ENCODE measurements at places on chromosomes 5 and 9.

DNA sequence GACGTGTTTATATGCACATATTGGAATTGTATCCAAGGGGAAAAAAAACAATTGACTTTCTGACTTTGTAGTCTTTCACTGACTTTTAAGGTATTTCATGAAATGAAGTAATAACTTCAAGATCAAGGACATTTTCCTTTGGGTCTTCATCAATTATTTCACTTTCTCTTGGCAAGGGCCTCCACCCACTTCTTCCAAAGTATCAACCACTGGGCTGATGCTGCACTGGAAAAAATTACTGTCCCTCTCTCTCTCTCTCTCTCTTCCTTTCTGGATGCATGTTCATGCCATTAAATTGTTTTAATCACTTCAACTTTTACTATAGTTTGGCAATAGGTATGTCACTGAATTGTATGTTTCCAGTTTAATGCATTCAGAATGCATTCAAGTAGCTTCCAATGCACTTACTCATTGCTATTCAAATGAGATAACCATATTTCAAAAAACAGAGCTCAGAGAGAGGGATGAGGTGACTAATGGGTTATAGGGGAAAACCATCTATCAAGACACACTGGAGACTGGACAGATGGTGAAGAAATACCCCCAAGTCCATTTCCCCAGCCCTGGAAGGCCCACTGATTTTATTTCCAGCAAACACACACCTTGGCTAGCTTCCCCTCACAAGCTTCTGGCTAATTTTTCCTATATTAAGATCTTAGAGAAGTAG is 585.3 kb downstream of the EBF1 start:
- DNase-seq: no peak

DNA sequence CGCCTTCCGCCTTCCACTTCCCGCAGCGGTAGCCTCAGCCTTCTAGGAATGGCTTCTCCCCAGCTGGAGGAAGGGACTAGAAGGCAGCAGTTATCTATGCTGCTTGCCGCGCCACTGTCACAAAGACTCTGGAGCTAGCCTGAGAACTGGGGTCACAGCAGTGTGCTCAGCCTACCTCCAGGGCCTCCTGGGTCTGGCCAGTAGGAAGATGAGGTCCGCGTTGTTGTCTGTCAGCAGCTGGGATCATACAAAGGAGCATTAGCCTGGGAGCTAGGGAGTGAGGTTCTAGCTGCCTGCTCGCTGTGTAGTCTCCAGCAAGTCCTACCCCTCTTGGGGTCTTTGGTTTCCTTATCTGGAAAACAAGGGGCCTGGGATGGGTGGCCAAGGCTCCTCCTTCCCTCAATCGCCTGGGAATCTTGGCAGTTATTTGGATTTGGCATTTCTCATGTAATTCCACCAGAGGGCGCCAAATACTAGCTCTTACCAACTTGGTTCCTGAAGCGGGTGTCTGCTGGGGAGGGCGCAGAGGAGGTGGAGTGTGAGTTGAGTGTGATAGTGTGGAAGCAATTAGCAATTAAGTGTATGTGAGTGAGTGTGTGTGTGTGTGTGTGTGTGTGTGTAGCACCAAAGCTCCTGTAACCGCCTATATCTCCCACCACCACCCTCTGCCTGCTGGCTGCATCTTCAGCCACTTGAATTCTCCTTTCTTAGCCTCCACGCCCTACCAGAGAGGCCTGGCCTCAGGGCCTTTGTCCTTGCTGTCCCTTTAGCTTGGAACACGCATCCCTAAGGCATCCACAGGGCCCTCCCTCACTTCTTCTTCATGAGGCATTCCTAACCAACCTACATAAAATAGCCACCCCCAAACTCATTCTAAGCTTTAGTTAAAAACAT is 97.1 kb downstream of the ENTREP1 start:
- DNase-seq: peak; percentile 12

DNA sequence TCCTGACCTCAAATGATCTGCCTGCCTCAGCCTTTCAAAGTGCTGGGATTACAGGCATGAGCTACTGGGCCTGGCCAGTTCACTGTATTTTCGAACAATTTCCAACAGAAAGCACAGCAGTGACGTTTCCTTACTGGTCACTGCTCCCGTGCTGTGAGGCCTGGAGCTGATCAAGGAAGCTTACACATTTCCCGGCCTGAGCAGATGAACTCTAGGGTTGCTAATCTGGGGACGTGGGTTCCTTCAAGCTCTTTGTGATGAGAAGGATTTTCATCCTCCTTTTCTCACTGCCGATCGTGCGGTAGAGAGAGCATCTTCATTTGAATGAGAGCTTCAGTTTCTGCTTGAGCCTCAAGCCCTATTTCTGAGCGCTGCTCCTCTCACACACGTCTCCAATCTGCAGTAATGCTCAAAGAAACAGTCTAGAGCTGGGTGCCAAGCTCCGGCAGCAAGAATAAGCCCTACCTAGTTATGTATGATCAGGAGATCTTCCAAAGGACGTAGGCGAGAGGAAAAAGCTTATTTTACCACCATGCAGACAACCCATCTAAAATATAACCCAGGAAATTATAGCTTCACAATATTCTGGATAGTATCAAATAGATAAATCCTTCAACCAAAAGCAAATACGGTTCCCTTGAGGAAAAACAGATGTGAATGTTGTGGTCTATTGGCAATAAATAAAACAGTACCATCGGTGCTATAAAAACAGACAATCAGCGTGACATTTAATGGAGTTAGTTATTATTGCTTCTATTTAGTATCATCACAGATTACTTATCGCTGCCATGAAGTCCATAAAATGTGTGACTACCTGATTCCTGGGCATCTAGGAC is 7.3 kb upstream of the SPATA24 start:
- DNase-seq: no peak

- DNase-seq: no peak
These were observed 34.2 kb downstream of the ANP32B start for GRCh38 chr9:98017306-98017705.

GRCh38 chr5:133996683-133997252 is 8.0 kb downstream of the VDAC1 start:
- no peak for DNase-seq

DNA sequence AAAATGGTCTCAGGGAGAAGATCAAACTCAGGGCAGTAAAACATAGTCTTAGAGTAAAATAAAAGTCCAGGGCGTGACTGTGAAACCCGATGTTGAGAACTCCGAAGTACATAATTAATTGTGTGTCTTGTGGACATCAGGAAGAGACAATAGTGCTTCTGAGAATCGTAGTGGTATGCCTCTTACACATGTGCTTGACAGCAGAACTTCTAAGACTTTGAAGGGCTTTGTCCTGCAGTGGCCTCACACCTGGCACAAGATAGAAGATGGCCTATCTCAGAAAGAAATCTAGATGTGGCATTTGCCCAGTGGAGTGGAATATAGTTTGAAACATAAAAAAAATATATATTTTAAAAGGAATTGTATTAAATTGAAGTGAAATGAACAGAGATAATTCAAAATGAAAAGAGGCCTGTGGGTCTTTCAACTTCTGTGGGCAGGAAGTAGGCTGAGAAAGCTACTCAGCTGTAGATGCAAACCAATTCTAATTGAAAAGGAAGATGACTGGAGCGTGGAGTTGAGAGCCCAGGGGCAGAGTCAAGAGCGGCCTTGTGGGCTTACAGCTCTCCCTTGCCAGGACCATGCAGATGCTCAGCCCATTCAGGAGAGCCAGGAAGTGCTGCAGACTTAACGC is 468.4 kb downstream of the KDM4C start:
- DNase-seq: no peak

- no peak for DNase-seq
These were observed 449.5 kb upstream of the TRPC7 start for GRCh38 chr5:136814619-136815378.

- no peak for DNase-seq
These were observed 161.0 kb upstream of the CCDC152 start for GRCh38 chr5:42595597-42595996.

GRCh38 chr9:26746357-26747072 is 146.1 kb downstream of the CAAP1 start:
- no peak for DNase-seq

DNA sequence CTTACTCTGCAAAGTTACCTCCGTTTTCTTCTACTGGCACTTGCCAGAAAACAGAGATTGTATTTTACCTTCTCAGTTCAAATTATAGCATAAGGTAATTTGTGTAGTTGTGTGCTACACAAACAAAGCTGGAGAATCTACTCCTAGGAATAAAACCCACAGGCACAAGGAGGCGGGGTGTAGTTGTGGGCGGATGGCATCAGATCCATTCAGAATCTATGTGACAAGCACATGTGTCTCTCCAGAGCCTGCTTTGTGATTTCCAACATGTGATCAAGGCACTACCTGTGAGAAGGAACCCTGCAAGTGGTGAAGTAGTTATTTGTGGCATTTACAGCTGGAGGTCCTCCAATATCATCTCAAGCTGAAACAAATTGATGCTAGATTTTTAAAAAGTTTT is 39.0 kb downstream of the GAS1 start:
- no peak for DNase-seq

GRCh38 chr5:1468629-1469527 is 23.6 kb upstream of the SLC6A3 start:
- DNase-seq: no peak

- DNase-seq: no peak
These were observed 108.0 kb downstream of the FBXO38 start for GRCh38 chr5:148491793-148492184.

DNA sequence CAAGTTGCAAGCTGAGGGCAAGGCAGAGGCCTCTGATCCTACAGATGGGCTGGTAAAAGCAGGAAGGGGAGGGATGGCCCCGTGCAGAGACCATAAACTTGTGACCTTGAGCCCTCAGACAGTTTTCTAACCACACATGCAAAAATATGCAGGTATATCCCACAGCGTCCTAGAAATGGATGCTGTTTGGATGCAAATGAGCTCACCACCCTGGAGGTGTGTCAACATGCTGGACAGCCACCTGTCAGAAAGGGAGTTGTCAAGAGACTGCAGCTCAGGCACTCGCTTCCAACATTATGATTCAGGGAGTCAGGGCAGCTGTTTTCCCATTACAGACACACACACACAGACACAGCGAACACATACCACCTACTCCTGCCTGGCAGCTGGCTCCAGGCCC is 97.3 kb upstream of the PANK3 start:
- DNase-seq: no peak

- DNase-seq: no peak
These were observed 37.1 kb upstream of the RAPGEF6 start for GRCh38 chr5:131671994-131672655.

DNA sequence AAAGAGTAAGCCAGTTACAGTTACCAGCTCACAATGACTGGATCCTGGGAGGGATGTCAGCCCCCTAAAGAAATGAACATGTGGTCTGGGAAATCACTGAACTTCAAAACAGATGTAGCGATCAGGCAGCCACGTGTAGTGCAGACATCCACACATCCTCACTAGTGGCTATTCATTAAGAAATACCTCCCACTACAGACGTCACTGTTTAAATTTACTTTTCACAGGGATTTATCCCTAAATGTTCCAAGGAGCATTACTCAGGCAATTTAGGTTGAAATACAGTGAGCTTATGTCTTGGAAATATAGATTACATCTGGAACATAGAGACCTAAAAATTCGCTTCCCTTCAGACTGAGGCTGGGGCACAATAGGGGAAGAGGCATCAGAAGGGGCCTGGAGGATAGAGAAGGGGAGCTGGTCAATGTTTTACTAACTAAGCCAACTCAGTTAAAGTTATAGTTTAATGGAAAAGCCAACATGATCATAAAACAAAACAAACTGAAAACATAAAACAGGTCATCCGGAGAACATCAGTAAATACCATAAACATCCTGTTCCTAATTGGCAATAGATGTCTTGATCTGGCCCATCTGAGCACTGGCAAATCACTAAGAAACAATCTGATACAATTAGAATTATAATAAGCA is 92.3 kb downstream of the FANCC start:
- no peak for DNase-seq

DNA sequence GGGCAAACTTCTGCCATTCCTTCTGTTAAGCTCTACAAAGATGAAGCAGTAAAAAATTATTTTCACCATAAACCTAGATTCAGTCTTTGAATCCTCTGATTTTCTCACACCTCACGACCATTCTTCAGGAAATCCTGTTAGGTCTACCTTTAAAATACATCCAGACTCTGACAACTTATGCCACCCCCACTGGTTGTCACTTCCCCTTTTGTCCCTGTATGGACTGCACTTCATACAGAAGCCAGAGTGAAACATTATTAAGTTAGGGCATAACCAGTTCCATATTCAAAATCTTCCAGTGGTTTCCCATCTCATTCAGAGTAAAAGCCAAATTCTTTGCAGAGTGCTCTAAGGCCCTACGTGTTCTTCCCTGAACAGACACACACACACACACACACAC is 499.8 kb downstream of the RASEF start:
- no peak for DNase-seq

GRCh38 chr5:53425687-53426511 is 54.5 kb upstream of the FST start:
- no peak for DNase-seq

DNA sequence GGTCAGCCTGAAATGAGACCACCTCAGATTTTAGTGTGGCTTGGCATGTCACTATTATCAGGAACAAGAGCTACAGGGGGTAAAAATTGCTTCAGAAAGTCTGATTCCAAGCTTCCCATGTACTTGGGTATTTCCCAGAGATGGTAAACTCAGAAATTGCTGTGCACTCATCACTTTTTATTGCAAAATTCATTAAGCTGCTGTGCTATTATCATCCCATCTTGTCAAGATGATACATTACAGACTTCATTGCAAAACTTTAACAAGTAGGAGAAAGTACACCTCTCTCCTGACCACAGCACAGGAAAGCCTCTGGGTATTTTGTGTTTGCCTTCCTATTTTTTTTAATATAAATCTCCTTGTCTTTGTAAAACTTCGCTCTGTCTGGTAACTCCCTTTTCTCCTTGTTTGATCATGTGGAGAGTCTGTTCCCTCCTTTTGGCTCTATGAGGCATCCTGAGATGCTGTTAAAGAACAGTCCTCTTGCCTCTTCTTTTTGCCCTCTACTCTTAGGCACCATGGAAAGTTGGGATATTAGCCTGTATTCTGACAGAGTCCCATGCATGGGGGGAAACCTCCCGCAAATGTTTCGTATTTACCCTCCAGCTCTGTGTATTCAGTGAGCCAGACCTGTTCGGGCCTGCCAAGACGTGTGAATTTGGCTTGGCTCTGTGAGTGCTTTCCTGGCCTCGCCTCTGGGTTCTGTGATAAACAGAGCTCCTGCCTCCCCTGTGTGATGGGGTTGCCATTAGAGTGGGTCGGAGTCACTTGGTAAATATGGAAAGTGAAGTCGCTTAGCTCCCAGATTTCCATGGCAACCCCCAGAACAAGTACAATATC is 260.7 kb downstream of the NR3C1 start:
- peak; percentile 19 for DNase-seq

DNA sequence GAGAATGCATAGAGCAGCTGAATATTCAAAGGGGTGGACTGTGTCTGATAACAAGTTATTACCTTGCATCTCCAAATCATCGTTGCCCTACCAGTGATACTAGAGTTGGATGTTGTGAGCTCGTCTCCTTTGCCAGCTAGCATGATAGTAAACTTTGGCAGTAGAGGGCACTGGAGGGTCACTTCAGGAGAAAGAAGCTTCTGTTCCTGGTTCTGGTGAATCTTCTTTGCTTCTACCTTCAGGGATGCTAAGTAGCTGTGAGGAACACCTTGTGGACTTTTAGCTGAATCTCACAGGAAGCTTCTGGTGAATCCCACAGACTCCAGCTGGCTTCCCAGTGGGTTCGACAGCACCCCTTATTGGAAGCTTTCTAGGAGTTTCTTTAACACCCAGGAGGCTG is 626.6 kb upstream of the SGCD start:
- DNase-seq: no peak

Measured in DMS 273 treated with DMSO at 0.1 percent for 48 hours (cell line).